ENCODE measurements at places on chromosomes 7 and 10.
A peak's percentile ranks its signal among the peaks of the same experiment; 100 is the strongest.

GRCh38 chr7:66183700-66184099 lies 21.4 kb upstream of the TPST1 start:
- no peak for DNase-seq

GRCh38 chr10:7411671-7412128 lies 866 bp upstream of the SFMBT2 start:
- DNase-seq = peak; percentile 15

GRCh38 chr10:127398140-127398970 lies 150.8 kb upstream of the NPS start:
- DNase-seq = peak; percentile 42

DNA sequence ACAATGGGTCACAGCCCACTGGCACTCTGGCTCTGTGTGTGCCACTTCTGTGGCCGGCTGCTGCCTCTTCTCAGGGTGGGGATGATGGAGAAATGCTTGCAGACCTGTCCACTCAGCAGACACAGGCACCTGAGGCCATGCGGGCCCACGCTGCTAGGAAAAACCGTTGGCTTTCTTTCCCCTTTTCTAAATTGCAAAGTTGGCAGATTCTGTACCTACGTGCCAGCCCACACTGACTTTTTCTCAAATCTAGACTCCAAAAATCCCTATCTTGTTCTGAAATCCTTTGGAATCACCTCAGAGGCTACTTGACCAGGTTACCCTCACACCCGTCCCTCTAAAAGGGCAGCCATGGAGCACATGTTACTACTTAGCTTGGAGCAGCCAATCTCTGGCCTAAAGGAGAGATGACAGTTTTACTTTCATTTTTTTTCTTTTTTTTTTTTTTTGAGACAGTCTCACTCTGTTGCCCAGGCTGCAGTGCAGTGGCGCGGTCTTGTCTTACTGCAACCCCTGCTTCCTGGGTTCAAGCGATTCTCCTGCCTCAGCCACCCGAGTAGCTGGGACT lies 99.4 kb downstream of the RNF216 start:
- no peak for DNase-seq

- no peak for DNase-seq
Measured at GRCh38 chr10:45456822-45457221, 82.8 kb downstream of the ALOX5 start.
